ENCODE measurements at places on chromosomes 12 and 14.

GRCh38 chr14:39264558-39264957, 30.8 kb downstream of the MIA2 start:
- no peak for DNase-seq

- no peak for DNase-seq
These were observed 65.6 kb downstream of the FERMT2 start for GRCh38 chr14:52885230-52885629.

DNA sequence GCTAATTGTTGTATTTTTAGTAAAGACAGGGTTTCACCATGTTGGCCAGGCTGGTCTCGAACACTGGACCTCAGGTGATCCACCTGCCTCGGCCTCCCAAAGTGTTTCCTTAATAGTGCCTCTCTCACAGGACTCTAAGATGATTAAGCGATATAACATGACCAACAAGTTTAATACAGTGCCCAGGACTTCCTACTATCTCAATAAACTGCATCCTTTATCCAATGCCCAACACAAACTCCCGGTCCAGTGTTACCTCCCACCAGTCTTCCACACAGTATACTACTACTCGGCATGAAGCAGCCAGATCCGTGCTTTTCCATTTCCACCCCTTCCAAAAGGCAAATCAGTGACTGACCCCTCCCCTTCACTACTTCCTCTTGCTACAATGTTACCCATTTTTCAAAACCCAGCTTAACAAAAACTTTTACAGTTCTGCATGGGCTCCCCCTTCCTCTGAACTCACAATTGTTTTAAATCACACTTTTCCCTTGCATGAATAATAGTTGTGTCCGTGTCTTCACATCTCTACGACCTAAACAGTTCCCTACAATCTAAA, 900 bp downstream of the NOP2 start:
- DNase-seq, result no peak

DNA sequence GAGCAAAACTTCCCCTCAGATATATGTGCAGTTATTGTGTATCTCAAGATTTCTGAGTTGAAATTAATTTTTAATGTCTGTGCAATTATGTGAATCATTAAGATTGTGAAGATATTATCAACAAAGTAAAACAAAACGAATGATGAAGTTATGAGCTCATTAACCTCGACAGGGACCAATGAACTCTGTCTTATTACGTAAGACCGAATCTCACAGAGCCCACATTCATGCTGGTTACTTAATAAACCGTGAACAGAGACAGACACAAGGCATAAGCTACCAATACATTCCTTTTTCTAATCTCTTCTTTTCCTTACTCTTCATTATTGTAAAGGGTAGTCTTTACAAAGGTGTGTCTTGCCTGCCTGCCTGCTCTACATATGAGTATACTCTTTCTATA, 568.7 kb downstream of the RPS29 start:
- no peak for DNase-seq

DNA sequence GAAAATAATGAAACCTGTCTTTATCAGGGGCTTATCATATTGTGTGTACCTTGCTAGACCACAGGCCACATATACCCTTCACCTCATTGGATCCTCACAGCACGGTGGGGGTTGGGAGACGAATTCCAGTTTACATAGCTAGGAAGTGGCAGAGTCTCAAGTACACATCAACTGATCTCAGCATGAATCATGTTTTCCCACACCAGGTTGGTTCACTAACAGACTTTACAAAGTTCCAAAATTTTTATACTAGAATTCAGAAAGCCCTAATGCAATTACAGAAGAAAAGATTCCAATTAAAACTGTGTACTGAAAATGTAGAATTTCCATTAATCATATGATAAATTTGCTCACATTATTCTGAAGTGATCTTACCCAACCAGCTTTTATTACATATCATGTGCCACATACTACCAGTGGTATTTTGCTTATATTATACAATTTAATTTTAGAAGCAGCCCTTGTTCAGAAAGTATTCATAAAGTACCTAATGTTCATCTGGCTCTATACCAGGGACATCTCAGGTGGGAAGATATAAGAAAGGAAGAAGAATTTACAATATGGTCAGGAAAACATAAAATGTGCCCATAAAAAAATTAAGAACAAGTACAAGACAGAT, 196.2 kb downstream of the ITPR2 start:
- DNase-seq, result no peak

DNA sequence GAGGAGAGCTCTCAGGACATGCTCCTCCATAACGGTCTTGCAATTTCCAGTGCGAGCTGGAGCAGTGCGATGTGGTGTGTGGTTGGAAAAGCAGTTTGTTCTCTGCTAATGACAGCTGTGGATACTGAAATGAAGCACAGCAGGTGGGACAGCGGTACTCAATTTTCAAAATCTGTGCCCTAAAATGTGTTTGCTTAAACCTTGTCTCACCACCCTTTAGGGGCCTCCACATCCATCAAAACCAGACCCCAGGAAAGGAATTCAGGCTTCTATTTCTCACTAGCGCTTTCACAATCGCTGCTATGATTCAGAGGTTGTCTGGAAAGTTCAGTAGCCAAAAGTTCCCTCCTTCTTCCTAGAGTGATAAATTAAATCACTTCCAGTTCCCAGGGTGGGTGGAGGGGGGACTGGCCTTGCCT, 440.8 kb downstream of the EGLN3 start:
- DNase-seq, result no peak

DNA sequence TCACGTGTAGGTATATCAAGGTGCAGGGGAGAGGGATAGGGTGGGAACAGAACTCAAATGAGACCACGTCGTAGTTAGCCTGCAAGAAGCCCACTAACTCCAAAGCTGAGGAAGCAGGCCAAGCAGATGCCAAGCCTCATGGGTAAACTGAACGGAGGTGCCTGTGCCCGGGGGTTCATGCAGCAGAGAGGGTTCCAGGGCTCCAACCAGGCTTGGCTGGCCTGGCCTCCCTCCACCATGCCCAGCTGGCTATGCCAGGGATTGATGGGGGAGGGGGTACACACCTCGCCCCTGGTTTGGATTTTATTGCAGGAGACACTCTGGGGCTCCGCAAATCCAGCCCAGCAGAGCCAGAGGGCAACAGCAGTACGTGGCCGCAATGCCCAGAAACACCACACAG, 27.3 kb downstream of the PXN start:
- no peak for DNase-seq

DNA sequence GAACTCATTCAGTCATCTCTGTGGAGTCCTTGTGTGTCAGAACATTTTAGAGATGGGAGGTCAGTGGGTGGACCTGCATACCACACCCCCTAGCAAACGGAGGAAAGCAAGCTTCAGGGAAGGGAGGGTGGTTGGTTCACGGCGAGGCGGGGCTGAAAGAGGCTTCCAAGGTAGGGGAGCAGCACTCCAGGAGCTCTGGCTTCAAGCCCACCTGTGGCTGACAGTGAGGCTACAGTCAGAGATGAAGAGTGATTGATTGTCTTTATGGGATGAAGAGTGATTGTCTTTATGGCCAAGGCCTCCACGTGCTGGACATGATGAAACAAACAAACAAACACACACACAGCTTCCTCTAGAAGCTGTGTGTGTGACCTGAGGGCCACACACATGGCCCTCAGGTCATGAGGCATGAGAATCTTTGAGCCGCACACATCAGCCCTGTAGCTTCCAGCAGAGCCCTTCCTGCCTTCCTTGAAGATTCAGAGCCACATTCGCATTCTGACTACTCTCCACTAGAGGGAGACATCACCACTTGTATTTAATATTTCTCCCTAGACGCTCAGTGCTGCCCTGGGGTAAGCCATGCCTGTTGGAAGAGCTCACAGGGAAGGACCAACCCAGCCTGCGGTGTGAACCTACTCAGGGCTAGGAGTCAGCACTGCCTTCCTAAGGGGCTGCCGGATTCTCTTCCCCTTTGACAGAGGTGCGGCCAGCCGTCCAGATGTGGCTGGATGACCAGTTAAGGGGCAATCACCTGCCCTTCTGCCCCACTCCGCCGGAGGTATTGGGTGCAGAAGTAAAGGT, 54.4 kb upstream of the KCNA1 start:
- DNase-seq, result peak; percentile 47

GRCh38 chr12:82329508-82329907, 28.7 kb downstream of the CCDC59 start:
- no peak for DNase-seq

DNA sequence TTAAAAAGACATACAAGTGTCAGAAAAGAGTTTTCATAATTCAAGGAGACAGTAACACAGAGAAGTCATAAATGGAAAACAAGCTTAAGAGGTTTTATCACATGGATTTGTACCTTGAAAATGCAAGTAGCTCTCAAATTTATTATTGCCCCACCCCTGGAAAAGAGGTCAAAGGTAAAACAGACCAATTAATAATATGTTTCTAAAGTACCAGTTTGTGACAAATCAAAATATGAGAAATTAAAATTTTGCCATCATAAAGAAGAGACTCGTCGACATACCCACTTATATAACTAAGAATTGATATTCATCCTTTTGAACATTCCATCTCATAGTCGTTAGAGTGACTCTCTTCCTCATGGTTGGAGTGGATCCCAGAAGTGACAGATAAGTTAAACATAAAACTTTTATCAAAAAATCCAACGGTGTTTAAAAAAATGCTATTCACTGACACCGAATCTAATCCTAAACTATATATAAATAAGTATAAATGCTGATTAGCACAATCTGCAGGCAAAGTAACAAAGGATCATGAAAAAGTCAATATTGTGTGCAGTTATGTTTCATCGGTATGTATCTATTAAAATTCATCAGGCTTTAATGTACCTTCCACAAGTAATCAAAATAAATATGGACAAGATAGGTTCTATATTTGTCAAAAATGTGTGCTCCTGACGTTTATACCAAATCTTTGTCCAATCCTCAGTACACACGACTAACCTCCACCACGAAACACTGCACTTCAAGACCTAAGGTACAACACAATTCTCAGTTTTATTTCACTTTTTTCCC, 2.3 kb downstream of the CORO1C start:
- no peak for DNase-seq

DNA sequence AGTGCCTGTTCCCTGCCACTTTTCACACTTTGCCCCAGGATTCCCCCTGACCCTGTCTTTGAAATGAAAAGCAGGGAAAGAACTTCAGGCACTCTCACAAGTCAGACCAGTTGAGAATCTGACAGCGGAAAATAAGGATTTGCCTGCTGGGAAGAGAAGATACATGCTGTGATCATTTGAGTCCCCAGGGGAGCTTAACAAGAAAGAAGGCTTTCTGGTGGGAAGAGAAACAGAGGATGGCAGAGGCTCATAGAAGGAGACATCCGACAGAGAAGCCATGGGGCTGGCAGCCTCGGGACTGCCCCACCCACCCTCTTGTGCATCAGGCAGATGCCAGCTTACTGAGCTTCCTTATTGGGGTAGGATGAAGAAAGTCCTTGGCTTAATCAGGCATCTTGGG, 11.9 kb downstream of the TTC9 start:
- DNase-seq, result no peak
